Stimulated activated CD8-positive, alpha-beta memory T cell treated with anti-CD3 and anti-CD28 coated beads, Interleukin-4, amount 100 ng/mL, for 1 hour (primary cell): ENCODE measurements at places on chromosomes 4 and X.

DNA sequence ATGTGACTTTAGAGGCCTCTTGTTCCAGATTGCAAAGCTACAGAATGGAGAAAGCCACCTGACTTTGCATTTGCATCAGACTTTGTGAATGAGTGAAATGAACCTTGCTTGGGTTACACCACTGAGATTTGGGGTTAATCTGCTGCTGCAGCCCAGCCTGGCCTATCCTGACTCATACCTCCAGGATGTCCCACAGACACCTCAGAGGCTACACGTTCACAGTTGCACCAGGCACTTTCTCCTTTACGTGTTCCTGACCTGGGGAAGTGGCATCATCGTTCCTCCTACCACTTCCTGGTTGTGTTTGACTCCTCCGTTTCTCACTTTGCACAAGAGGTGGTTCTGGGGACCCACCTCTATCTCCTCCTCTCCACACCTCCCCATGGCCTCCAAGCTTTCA, 9.2 kb upstream of the SORCS2 start:
- no peak for DNase-seq

DNA sequence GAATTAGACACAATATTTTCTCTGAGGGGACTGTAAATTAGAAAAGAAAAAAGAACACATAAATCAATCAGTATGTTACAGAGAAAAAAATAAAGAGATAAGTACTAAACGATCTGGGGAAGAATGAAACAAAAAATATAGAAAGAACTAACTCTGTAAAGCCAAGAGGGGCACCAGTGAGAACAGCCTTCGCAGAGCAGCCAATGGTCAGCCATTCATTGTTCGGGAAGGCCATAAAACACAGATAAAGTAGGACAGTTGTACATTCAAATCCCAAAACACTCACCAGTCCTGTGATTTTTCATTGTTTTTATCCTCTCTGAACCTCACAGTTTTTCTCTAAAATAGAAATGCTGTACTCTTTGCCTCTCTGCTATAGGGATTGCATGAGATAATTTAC, 127.9 kb downstream of the NEK1 start:
- no peak for DNase-seq

DNA sequence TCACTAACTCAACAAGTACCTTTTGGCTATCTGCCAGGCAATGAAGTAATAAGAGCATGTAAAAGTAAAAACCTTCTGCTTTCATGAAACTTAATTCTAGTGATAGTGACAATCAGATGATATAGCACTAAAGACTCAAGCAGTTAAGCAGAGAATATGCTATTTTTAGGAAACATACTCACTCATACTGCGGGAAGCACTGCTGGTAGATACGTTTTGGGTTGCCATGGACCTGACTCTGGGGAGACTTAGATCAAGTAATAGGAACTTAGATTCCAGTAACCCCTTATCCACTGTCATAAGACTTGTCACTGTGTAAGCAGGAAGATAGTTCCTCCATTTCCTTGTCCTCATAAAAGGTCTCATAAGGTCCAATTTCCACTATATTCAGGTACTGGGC, 386.3 kb downstream of the DMD start:
- no peak for DNase-seq

GRCh38 chrX:12844319-12844718, 22.6 kb upstream of the TLR7 start:
- no peak for DNase-seq

GRCh38 chr4:142696334-142697122, 149.6 kb downstream of the INPP4B start:
- DNase-seq: no peak

- DNase-seq: no peak
These were observed 102.7 kb downstream of the CNKSR2 start for GRCh38 chrX:21476909-21477308.
